Dermis lymphatic vessel endothelial cell (primary cell): ENCODE measurements at places on chromosomes 1 and 21. TPM values are rescaled to one million over a fixed set of nuclear protein-coding genes. Genes with fewer than 3 reads are reported as not detected.

The SPAG17 gene
- not detected in 2 replicates for total RNA-seq

The SPTA1 gene
- 1.7 TPM in 2 replicates for total RNA-seq

The GBP6 gene
- total RNA-seq, result not detected in 2 replicates

The COL16A1 gene
- 0.26 and 0.87 TPM in 2 replicates for total RNA-seq

The MAEL gene
- not detected in 2 replicates for total RNA-seq

The TTC39A gene
- total RNA-seq, result 2.9 and 3.0 TPM in 2 replicates

The FAM151A gene
- not detected in 2 replicates for total RNA-seq

The OR2T29 gene
- not detected in 2 replicates for total RNA-seq

The LIN9 gene
- 2.7 and 4.4 TPM in 2 replicates for total RNA-seq

The FMN2 gene
- total RNA-seq, result 0.26 and 0.98 TPM in 2 replicates

The SHE gene
- 118 and 128 TPM in 2 replicates for total RNA-seq

The PODN gene
- total RNA-seq, result not detected in 2 replicates

The NFASC gene
- total RNA-seq, result 0.17 and 0.43 TPM in 2 replicates

The SPATA45 gene
- 0.17 TPM in 1 of 2 replicates, not detected in the other for total RNA-seq

The SCMH1 gene
- total RNA-seq, result 8.5 and 9.5 TPM in 2 replicates

The MCOLN3 gene
- under 0.01 TPM in 1 of 2 replicates, not detected in the other for total RNA-seq

The DAB1 gene
- 0.09 TPM in 1 of 2 replicates, not detected in the other for total RNA-seq

The C1QA gene
- not detected in 2 replicates for total RNA-seq

The OLIG2 gene
- total RNA-seq, result not detected in 2 replicates

The TRIM46 gene
- total RNA-seq, result 1.1 and 1.3 TPM in 2 replicates

The FCRL6 gene
- total RNA-seq, result not detected in 2 replicates

The GNAT2 gene
- 0.11 and 0.17 TPM in 2 replicates for total RNA-seq

The CHI3L2 gene
- not detected in 2 replicates for total RNA-seq

The AUNIP gene
- total RNA-seq, result 0.54 and 0.69 TPM in 2 replicates

The IGSF9 gene
- total RNA-seq, result not detected in 2 replicates

The CRNN gene
- not detected in 2 replicates for total RNA-seq

The SLC45A3 gene
- total RNA-seq, result 26.9 and 43.8 TPM in 2 replicates

The EXO1 gene
- 1.7 and 2.1 TPM in 2 replicates for total RNA-seq

The CHD5 gene
- total RNA-seq, result under 0.01 TPM in 1 of 2 replicates, not detected in the other

The SVBP gene
- 21.1 and 32.9 TPM in 2 replicates for total RNA-seq

The ATP1A4 gene
- total RNA-seq, result not detected in 2 replicates

The RUSC1 gene
- total RNA-seq, result 8.2 and 9.2 TPM in 2 replicates

The TMEM167B gene
- total RNA-seq, result 22.6 and 26.0 TPM in 2 replicates

The HTR6 gene
- total RNA-seq, result not detected in 2 replicates

The ERMAP gene
- total RNA-seq, result 9.1 and 10.7 TPM in 2 replicates

The PLA2G4A gene
- total RNA-seq, result 14.8 and 15.7 TPM in 2 replicates

The MROH9 gene
- total RNA-seq, result not detected in 2 replicates

The INSRR gene
- not detected in 2 replicates for total RNA-seq

The SH2D2A gene
- total RNA-seq, result not detected in 2 replicates

The CSF1 gene
- total RNA-seq, result 3.9 and 5.9 TPM in 2 replicates

The PLPPR4 gene
- 0.09 and 0.54 TPM in 2 replicates for total RNA-seq

The TEX35 gene
- not detected in 2 replicates for total RNA-seq

The LEFTY1 gene
- not detected in 2 replicates for total RNA-seq

The INTS7 gene
- 12.7 and 19.4 TPM in 2 replicates for total RNA-seq

The CELA3B gene
- total RNA-seq, result 0.09 TPM in 1 of 2 replicates, not detected in the other

The NBPF4 gene
- not detected in 2 replicates for total RNA-seq

The RGS21 gene
- total RNA-seq, result not detected in 2 replicates

The RGS8 gene
- under 0.01 TPM in 1 of 2 replicates, not detected in the other for total RNA-seq

The CLCA4 gene
- total RNA-seq, result not detected in 2 replicates

The CASZ1 gene
- 2.7 and 3.2 TPM in 2 replicates for total RNA-seq

The LIN28A gene
- not detected in 2 replicates for total RNA-seq

The RGSL1 gene
- total RNA-seq, result not detected in 2 replicates

The AIRE gene
- not detected in 2 replicates for total RNA-seq

The SPSB1 gene
- total RNA-seq, result 20.7 and 59.5 TPM in 2 replicates

The OVAAL gene
- total RNA-seq, result not detected in 2 replicates
